ENCODE measurements at places on chromosomes 12 and 14. TPM values are rescaled to one million over a fixed set of nuclear protein-coding genes. Genes with fewer than 3 reads are reported as not detected.

The SLCO1B1 gene
- polyA plus RNA-seq, result not detected

The RNASE2 gene
- polyA plus RNA-seq, result 0.90 TPM

The PIANP gene
- polyA plus RNA-seq, result 86.8 TPM

The ZNF664 gene
- polyA plus RNA-seq, result 119 TPM

The NGDN gene
- polyA plus RNA-seq, result 53.5 TPM

The KRT85 gene
- polyA plus RNA-seq, result not detected

The SYCP3 gene
- 2.1 TPM for polyA plus RNA-seq

The KRT2 gene
- polyA plus RNA-seq, result 0.25 TPM

The IL22 gene
- polyA plus RNA-seq, result not detected

The KRT82 gene
- not detected for polyA plus RNA-seq

The KRT72 gene
- polyA plus RNA-seq, result 0.51 TPM

The SLC39A2 gene
- 0.32 TPM for polyA plus RNA-seq

The SLC8A3 gene
- polyA plus RNA-seq, result 28.7 TPM

The KCNC2 gene
- polyA plus RNA-seq, result 13.3 TPM

The OAS2 gene
- polyA plus RNA-seq, result 5.1 TPM

The WNT5B gene
- 14.2 TPM for polyA plus RNA-seq

The FBXW8 gene
- 18.2 TPM for polyA plus RNA-seq

The TMEM63C gene
- polyA plus RNA-seq, result 24.6 TPM

The LRFN5 gene
- polyA plus RNA-seq, result 28.6 TPM
